Activated T-helper 1 cell treated with anti-CD3 and anti-CD28 coated beads, Interleukin-2, amount 50 U/mL, for 16 hours (primary cell): ENCODE measurements at places on chromosomes 7 and 10.

GRCh38 chr10:2117641-2118040 is 380.3 kb upstream of the ADARB2 start:
- no peak for DNase-seq

DNA sequence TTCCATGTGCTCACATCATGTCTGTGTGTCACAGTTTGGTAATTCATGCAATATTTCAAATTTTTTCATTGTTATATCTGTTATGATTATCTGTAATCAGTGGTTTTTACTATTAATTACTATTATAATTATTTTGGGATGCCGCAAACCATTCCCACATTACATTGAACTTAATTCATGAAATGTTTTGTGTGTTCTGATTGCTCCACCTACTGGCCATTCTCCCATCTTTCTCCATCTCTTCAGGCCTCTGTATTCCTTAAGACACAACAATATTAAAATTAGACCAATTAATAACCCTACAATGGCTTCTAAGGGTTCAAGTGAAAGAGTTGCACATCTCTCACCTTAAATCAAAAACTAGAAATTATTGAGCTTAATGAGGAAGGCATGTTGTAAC is 398.5 kb downstream of the PCDH15 start:
- DNase-seq: no peak

- DNase-seq: no peak
Measured at GRCh38 chr7:1323178-1324027, 90.7 kb downstream of the UNCX start.

DNA sequence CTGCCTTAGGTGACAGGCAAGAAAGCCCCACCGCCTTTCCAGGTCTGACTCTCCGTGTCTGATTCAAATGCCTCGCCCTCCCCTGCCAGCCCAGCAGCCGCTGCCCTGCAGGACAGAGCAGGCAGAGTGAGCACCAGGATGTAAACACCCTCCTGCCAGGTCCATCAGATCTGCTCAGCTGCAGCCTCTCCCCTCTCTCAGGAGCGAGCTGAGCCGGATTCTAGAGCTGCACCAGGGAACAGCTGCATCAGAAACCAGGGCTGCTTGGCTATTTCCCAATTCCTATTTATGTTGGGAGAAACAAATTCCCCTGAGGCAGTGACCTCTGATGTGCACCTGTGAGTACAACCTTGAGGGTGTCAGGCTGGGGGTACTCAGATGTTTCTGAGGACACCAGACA is 121.5 kb upstream of the ZMIZ1 start:
- no peak for DNase-seq

- no peak for DNase-seq
Measured at GRCh38 chr7:71132127-71132376, at the start of gene GALNT17. GALNT17 (plus strand) TSS chr7:71132144.

DNA sequence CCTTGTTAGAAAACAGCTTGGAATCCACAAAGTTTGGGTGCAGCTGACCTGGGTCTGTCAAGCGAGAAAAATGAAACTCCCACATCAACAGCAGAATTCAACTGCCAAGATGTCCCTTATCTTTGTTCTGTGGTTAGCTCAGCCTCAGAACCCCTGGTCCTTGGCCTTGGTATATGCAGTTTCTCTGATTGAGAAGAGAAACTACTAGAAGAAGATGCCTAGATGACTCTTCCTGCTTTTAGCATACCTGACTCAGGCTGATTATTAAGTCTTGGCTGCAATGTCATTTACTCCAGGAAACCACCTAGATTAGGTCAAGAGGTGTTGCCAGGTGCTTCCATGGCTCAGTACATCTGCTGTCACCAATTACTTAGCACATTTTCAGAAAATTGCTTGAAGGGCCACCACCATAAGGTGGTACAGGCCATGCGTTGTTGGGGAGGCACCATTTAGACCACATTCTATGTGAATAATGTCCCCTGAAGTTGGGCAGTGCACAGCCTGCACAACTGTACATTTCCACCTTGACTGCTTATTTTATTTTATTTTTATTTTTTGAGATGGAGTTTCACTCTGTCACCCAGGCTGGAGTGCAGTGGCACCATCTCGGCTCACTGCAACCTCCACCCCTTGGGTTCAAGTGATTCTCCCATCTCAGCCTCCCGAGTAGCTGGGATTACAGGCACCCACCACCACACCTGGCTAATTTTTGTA is 59.4 kb upstream of the ZNF438 start:
- DNase-seq: no peak

DNA sequence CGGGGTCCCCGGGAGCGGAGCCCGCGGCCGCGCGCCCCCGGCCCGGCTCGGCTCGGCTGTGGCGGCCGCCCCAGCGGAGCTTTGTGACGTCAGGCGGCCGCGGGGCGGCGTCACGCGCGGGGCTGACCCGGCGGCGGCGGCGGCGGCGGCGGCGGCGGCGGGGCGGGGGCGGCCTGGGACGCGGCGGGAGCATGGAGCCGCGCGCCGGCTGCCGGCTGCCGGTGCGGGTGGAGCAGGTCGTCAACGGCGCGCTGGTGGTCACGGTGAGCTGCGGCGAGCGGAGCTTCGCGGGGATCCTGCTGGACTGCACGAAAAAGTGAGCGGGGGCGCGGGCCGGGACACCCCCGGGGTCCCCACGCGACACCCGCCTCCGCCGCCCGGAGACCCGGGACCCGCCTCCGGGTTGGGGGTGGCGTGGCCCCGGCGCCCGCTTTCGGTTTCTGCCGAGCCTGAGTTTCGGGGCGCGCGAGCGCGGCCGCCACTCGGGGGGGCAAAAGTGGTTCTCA is at the start of gene PWWP2B:
Gene PWWP2B, plus strand, starts transcription at position 165 of the 506 bp plus-strand sequence. Its CDS starts 27 bp downstream, at position 192.
- peak; percentile 37 for DNase-seq

DNA sequence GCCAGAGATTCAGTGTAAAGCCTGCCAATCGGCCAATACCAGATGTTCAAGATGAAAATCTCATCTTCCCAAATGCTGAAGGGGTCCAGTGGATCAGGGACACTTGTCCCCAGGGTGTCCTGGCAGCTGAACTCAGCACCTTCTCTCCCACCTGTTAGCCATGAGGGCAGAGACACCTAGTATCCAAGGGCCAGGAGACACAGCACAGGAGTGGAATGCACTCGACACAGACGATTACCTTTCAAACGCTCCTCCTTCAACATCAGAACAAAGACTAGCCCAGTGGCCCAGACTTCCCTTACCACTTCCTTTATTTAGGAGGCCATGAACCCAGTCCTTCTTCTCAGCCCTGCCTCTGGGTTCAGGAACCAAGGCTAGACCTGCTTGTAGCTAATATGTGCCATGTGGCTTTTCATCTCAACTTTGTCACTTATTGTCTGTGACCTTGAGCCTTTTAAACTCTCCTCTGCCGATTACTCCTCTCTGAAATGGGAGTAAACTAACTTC is 180.3 kb upstream of the PLXNA4 start:
- no peak for DNase-seq

- peak; percentile 5 for DNase-seq
Measured at GRCh38 chr7:23012908-23013714, 819 bp downstream of the HYCC1 start.

DNA sequence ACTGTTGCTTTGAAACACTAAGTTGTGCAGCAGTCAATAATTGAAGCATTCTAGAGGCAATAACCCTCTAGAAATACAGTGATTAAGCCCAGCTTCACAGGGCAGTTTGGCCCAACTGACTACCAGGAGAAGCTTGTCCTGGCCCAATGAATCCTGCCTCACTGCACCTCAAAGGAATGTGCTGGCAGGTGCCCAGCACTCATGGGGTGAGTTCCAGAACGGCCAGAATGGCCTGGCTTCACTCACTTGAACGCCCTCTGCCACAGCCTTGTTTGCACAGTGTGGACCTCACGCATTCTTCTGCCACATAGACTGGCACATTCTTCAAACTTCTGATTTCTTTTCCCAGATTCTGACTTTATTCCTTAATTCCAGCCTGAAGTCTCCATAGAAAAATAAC is 6.6 kb upstream of the ITIH2 start:
- no peak for DNase-seq

GRCh38 chr7:6658618-6659345 is 21.7 kb downstream of the ZNF316 start:
- no peak for DNase-seq

DNA sequence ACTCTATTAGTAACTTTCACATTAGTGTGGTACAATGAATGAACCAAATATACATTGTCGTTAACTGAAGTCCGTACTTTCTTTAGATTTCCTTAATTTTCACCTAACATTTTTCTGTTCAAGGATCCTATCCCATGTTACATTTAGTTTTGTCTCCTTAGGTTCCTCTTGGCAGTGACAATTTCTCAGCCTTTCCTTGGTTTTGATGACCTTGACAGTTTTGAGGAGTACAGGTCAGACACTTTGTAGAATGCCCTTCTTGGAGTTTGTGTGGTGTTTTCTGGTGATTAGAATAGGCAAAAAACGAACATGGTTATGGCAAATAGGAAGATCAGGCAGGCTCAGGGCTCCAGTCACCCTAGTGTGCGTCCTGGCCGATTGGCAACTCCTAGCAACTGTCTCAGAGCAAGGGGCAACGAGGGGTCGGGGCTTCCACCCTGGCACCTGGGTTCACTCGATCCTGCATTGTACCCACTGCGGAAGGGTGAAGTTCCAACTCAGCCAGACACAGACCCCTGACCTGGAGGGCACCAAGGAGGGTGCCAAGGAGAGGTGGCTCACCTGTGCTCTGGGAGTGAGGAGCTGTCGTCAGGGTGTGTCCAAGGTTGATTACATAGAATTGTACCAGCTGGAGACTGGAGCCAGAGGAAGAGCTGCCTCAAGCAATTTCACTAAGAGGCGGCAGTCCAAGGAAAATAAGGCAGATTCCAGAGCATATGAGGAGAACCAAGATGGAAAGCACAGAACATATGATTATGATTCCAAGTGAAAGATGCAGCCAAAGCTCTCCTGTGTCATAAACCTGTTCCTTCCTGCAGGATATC is 37.5 kb downstream of the PAPSS2 start:
- DNase-seq: no peak

DNA sequence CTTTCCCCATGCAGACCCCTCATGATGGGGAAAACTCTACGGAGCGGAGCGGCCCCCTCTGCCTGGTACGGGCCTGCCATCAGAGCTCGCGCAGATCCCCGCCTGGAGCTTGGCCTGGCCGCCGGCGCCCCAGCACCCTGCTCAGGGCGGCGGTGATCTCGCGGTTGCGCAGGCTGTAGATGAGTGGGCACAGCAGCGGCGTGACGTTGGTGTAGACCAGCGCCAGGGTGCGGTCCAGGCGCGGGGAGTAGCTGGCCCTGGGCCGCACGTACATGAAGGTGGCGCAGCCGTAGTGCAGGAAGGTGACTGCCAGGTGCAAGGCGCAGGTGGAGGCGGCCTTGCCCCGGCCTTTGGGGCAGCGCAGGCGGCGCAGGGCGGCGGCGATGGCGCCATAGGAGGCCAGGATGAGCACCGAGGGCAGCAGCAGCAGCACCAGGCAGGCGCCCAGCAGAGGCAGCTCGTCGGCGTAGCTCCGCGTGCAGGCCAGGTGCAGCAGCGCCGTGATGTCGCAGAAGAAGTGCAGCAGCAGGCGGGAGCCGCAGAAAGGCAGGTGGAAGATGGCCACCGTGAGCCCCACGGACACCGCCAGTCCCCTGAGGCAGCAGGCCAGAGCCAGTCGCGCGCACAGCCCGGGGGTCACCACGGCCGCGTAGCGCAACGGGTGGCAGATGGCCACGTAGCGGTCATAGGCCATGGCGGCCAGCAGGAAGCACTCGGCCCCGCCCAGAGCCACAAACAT is 33.4 kb downstream of the TAS2R41 start:
- DNase-seq: no peak

- DNase-seq: no peak
Measured at GRCh38 chr7:40763319-40764287, 628.8 kb downstream of the SUGCT start.

DNA sequence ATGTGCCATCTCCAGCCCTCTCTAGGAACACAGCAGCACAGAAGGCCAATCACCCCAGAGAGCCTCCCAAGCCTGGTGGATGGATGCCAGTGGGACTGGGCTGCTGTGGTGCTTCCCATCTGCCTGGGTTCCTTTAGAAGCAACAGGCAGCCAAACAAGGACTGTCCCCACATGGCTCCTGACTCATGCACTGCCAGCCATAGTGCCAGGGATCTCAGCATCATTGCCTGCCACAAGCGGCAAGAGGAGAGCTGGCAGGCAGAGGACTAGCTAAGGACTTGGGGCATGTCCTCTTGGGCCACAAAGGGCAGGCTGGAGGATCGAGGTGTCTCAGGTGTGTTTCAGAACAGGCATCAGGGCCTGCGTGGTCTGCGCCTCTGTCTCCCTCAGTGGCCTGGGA is 23.4 kb upstream of the FIGNL1 start:
- no peak for DNase-seq
